ENCODE measurements at places on chromosomes 1 and 21.

GRCh38 chr1:223319905-223320580 lies 43.9 kb downstream of the SUSD4 start:
- DNase-seq, result no peak

- peak; percentile 22 for DNase-seq
These were observed 52.8 kb upstream of the GNG12 start for GRCh38 chr1:67886076-67886475.

DNA sequence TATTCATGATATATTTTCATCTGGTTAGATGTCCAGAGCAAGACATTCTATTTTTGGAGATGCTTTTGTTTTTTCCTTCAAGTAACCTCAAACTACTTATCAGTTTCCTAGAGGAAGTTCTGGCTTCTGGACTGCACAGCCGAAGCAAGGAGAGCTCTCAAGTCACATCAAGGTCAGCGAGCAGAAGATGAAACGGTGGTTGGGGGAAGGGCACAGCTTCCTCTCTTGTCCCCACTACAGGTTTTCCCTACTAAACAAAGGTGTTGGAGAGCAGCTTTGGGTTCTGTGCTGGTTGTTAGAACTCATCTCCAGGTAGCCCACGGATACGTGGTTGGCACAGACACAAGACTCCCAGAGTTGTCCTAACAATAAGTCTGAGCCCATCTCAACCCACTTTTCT lies 5.1 kb upstream of the PLEKHO1 start:
- no peak for DNase-seq

DNA sequence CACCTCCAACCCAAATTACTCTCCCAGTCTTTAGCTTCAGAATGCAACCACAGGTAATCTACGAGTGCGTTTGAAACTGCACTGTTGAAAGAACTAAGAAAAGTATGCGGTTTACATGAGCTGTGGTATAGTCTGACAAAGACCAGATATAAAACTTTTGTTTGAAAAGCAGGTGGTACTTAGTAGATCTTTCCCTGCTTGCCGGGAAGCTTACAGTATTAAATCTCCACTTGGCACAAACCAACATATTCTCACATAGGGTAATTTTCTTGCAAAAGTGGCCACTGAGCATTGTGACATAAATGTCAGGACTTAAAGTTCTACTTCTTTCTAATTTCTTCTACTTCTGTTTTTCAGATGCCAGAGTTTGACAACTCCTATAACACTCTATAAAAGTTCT lies 8.4 kb downstream of the RGS2 start:
- peak; percentile 30 for DNase-seq

DNA sequence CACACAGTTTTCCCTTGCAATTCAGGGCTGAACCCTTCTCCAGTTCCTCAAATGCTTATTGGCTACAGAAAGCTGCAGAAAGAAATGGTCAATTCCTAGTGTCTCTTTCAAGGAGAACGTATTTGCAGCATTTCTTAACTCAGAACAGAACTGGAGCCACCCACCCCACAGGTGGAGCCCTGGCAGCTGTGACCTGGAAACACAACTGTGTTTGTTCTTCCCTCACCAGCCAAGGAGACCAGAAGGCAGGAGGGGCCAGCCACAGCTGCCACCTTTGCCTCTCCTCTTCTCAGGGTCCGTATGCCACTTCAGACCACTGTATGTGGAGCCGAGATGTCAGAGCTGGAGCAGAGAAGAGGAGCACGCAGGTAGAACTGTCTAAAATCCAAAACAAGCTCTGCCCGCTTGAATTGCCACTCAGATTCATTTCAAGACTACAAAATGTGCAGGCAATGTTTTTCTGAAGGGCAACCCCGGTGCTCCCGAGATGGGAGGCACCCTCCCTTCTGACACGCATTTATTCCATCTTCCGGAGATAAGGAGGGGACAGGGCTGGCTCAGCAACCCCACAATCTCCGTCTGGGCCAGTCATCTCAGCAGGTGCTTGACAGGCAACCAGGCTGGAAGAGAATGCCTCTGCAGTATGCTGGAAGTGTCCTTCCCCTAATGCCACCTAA lies 16.7 kb downstream of the CD247 start:
- no peak for DNase-seq

DNA sequence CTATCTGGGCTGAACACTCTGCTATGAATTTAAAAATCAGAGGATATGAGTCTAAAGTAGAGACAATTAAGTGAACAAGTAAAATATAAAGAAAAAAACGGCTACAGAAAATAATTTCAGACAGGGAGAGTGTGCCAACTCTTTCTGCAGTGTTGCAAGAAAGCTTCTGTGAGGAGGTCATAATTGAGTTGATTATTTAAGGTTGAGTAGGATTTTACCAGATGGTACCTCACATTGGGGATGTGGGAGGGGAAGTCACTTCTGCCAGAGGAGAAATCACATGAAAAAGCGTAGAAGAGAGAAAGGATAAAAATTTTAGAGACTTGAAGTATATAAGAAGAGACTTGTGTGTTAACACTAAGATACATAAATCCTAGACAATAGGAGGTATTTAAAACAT lies 238.0 kb upstream of the NCAM2 start:
- no peak for DNase-seq

GRCh38 chr1:178487070-178487615 lies 9.6 kb downstream of the CLEC20A start:
- no peak for DNase-seq

GRCh38 chr1:230857077-230857476 lies 11.2 kb downstream of the C1orf198 start:
- DNase-seq, result no peak

DNA sequence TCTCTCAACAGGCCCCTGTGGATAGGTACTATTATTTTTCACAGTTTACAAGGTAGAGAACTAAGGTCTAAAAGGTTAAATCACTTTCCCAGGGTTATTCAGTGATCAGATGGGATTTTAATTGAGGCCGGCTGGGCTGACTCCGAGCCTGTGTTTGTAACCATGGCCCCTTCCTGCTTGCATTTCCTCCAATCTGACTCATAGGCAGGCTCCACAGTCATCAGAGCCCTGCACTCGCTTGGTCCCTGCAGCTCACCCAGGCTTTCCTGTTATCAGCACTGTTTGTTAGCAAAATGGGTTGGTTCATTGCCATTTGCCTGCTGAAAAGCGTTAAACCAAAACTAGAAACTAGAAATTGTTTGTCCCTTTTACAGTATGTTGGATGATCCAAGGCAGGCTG lies 41.4 kb upstream of the LMX1A start:
- DNase-seq, result peak; percentile 43

DNA sequence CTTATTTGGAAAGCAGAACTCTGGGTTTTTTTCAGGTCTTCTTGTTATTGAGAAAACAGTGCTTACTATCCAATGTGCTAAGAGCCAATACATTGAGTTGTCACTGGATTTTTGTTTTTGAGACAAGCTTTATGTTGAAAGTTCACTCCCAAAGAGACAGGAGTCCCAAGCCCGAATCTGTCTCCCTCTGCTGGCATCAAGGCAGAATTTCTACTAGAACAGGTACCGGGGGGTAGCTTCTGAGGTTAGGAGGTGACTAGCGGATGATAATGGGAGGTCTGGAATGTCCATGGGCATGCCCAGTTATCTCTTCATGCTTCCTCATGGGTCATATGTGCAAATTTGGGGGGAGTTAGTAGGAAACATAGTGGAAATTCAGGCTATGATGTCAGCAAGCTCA lies 25.1 kb downstream of the ZNF124 start:
- DNase-seq, result peak; percentile 26

GRCh38 chr1:183907070-183907469 lies 102.2 kb downstream of the RGL1 start:
- DNase-seq, result no peak

DNA sequence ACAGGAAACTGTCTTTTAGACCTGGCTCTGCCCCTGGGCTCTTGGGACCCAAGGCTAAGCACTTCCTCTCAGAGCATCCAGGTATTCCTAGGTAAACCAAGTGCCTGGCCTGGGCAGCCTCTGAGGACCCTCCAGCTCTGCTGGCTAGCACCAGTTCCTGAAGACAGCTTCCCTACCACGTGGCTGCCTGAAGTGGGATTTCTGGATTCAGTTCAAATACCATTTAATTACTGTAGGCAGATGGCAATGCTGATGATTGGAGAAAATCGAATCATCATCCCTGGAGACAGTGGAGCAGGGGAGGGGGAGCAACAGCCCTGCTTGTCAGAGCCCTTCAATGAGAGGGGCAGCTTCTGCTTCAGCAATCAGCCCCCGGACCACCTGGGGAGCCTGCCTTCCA lies 11.9 kb downstream of the KIF21B start:
- no peak for DNase-seq

GRCh38 chr1:109151146-109151990 lies 37.5 kb downstream of the ELAPOR1 start:
- DNase-seq, result no peak

- DNase-seq, result no peak
These were observed 38.4 kb upstream of the GPR25 start for GRCh38 chr1:200834383-200834782.
